Foreskin fibroblast (primary cell): ENCODE measurements at places on chromosomes 12 and 14.
A peak's percentile ranks its signal among the peaks of the same experiment; 100 is the strongest.

- no peak for DNase-seq
These were observed 851 bp downstream of the YLPM1 start for GRCh38 chr14:74763803-74764531.

DNA sequence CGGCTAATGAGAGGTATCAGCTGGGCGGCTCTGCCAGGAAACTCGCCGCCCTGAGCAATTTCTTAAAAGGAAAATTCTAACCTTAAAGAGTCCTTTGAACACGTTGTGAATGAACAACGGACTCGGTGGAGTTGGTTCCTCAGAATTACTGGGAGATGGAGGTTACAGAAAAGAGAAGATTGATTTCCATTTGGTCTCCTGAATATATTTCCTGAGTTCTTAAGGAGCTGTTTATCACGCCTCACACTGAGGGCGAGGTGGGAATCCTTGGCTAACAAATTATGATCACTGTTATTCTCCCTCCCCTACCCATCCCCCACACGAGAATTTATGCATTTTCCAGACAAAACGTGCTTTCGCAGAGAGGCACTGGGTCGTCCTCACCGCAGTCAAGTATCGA, 194.5 kb upstream of the C14orf180 start:
- no peak for DNase-seq

DNA sequence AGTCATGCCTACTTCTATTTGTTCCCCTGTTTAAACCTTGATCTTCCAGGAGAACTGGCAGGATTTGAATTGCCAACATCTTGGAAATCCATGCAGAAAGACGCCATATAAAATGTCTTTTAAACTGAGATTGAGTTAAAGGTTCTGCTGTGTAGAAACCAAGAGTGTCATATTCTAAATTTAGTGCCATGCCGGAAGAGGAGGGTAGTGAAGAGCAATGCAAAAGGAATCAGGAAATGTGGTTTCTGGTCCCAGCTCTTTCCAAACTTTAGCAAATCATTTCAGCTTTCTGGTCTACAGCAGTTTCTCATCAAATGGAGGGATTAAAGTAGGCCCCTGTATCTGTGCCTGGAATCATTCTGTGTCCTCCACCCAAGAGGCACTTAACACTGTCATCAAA, 85.7 kb downstream of the BTG1 start:
- DNase-seq, result peak; percentile 89

DNA sequence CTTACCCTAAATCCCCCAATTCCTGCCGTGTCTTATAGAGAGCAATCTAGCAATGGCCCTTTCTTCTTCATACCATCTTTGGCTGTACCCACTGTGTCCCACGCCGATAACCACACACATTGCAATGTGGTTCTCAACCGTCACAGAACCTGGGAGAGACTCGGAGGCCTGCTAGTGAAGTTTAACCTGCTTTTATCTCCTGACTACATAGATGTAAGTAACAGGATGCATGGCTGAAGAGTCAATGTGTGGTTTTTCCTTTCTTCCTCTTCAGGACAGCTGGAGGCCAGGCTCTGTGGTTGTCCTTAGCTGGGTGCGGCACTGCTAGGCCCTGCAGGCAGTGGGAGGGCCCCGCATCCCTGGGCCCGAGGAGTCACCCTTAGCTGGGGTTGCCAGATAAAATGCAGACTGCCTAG, 51.3 kb downstream of the ZNF664 start:
- DNase-seq, result peak; percentile 82

DNA sequence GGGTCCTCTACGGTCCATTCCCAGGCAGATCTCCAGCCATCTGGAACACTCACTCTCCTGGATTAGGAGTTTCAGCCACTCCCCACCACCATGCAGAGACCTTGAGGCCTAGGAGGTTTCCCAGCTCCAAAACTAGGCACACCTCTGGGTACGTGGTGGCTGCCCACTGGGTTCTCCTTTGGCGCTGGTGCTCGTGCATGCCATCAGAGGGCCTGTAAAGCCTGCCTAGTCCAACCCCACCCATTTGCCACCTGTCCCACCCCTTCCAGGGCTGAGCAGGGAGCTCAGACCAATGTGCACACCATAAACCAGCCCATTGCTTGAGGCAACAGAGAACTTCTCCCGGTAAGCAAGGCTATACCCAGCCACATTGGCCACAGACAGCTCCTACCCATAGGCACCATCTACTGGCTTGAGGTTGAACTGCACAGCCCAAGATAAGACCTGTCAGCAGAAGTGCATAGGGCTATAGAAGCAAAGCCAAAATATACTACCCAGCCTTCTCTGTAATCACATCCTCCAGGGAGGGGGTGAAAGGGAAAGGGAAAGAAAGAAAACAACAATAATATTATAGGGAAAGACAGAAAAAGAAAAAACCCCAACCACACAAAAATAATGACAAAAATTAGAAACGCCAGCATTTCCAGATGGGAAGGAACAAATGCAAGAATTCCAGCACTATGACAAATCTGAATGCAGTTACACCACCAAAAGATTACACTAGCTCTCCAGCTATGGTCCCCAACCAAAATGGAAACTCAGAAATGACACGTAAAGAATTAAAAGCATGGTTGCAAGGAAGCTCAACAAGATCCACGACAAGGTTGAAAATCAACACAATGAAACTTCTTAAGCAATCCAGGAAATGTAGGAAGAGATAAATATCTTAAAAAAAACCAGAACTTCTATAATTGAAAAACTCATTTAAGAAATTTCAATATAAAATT, 111.9 kb upstream of the CCDC175 start:
- peak; percentile 17 for DNase-seq

GRCh38 chr12:44446181-44446580, 429.9 kb downstream of the NELL2 start:
- DNase-seq, result no peak

DNA sequence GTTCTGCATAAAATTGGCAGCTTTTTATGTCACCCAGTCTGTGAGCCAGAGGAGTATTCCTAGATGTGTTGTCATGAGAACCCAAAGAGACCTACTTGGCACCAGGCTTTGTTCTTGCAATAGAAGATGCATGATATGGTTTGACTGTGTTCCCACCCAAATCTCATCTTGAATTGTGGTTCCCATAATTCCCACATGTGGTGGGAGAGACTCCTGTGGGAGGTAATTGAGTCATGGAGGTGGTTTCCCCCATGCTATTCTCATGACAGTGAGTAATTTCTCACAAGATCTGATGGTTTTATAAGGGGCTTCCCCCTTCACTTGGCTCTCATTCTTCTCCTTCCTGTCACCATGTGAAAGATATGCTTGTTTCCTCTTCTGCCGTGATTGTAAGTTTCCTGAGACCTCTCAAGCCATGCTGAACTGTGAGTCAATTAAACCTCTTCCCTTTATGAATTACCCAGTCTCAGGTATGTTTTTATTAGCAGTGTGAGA, 572.0 kb upstream of the ATP2B1 start:
- peak; percentile 28 for DNase-seq

GRCh38 chr12:85606455-85606854, 229.8 kb downstream of the RASSF9 start:
- DNase-seq, result no peak

GRCh38 chr12:132152411-132152821, 8.2 kb downstream of the NOC4L start:
- DNase-seq, result no peak

DNA sequence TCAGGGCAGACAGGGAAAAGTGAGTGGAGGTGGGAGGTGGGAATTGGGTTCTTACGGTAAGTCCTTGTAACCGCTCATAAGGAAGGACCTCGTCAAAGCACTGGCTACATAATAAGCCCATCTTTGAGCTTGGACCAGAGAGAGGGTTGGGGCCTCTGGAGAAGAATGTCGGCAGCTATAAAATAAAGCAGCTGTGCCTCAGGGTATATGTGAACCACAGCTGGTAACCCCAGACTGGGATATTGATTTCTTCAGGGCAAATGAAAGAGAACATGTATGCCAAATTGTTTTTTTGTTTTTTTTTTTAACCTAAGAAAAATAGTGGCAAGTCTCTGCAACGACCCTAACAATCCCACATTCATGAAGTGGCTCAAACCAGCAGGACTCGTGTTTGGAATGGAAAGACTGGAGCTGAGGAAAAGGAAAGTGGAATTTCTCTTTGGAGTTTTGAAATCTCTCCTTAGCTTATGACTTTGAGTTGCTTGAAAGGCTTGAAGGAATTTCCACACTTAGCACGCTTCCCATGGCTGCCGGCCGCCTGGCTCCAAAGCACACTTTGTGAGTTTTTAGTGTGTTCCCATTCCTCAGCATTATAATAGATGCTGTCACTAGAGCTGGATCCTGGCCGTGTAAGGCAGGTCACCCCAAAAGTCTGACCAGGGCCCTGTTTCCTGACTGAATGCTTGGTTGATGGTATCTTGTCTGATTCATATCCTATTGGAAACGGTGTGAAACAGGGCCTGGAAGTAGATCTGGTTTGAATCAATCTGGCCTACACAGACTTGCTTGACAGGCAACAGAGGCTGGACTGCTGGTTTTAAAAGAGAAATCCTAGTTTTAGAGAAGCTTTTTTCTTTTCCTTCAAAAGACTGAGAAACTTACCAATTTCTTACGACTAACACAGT, 244.7 kb downstream of the MSRB3 start:
- DNase-seq, result peak; percentile 69

GRCh38 chr12:24815114-24815423, 133.8 kb downstream of the BCAT1 start:
- DNase-seq, result no peak

- DNase-seq, result peak; percentile 90
These were observed 33.4 kb upstream of the SYNDIG1L start for GRCh38 chr14:74459289-74459946.

- DNase-seq, result no peak
These were observed 5.6 kb downstream of the ORMDL2 start for GRCh38 chr12:55823419-55823818.

GRCh38 chr14:28097585-28097984, 669.0 kb upstream of the FOXG1 start:
- DNase-seq, result no peak

DNA sequence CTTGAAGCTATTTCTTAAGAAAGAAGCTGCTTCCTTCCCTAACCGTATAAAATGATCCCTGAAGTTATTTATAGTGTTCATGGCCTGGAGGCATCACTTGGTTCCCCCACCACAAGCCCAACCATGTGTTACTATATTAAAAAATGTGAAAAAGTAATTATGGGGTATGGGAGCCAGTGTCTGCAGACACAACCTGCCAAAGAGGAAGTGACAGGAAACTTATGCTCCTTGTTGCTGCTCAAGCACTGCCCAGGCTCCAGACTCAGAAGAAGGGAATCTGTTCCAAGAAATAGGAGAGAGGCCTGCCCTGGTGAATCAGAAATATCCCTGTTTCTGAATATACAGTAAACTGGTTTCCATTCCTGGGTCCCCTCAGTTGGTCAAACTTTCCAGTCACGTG, 217.2 kb upstream of the BMP4 start:
- peak; percentile 66 for DNase-seq

- DNase-seq, result no peak
These were observed 11.0 kb downstream of the ITPR2 start for GRCh38 chr12:26822026-26822425.

- DNase-seq, result peak; percentile 28
These were observed 512 bp downstream of the PDE1B start for GRCh38 chr12:54549774-54550451.

- no peak for DNase-seq
These were observed 3.5 kb downstream of the LPAR5 start for GRCh38 chr12:6632026-6632983.

- DNase-seq, result no peak
These were observed 75.8 kb upstream of the GALNT9 start for GRCh38 chr12:132404951-132405741.

GRCh38 chr14:73833530-73834260, 17.9 kb upstream of the PTGR2 start:
- DNase-seq, result peak; percentile 56

GRCh38 chr12:59643550-59643949, 47.7 kb downstream of the SLC16A7 start:
- no peak for DNase-seq

DNA sequence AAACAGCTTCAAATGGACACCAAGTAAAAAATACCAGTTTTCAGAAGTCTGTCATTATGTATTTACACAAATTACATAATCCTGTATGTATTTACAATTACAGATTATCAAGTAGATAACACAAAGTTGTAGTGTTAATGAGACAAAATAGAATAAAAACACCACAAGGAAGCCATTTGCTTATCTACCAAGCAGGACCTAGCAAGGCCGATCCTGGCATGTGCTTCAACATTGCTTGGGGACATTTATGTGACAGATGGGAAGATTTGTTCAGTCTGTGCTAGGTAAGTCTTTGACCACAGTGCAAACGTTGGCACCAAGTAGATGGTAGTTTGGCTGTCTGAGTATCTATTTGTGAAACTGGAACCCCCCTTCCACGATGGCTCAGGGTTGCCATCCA, 35.8 kb downstream of the BCAT1 start:
- DNase-seq, result no peak

- DNase-seq, result no peak
These were observed 45.6 kb downstream of the PITPNM2 start for GRCh38 chr12:123105211-123105826.

GRCh38 chr12:48995086-48995879, 3.9 kb downstream of the DDN start:
- peak; percentile 91 for DNase-seq

DNA sequence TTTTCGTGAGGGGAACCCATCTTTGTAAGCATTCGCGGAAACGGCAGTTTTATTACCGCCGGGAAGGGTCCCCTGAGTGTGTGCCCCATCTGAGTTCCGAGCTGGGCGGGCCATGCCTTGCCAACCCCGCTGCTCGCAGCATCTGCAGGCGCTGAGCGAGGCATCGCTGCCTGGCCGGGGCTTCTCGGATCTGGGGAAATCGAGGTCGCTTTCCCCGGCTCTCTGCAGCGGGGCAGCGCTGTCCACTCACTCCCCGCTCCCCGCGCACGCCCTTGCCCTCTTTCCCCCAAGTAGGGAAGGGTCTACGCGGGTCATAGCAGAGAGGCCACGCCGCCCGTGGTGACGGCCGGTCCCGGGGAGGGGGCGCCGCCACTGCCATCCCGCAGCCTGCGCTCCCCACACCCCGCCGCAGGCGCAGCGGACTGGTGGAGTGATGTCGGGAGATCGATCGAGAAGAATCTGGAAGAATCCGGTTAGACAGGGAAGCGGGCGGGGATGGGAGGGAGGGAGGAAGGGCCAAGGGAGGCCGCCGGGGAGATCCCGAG, 507 bp upstream of the FKBP4 start:
- no peak for DNase-seq

GRCh38 chr12:64608901-64609535, 1.3 kb upstream of the RASSF3 start:
- DNase-seq, result peak; percentile 30

- no peak for DNase-seq
These were observed 3.2 kb downstream of the SIX6 start for GRCh38 chr14:60512126-60512525.

DNA sequence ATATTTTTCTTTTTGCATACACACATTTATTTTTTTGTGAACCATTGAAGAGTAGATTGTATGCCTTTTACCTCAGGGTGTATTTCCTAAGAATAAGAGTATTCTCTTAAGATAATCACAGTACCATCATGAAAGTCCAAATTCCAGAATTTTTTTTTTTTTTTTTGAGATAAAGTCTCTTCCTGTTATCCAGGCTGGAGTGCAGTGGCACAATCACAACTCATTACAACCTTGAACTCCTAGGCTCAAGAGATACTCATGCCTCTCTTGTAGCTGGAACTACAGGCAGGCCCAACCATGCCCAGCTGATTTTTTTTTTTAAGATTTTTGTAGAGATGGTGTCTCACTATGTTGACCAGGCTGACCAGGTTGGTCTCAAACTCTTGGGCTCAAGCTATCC, 10.9 kb downstream of the FRS2 start:
- DNase-seq, result no peak
